ENCODE measurements at places on chromosomes 7 and 10. TPM values are rescaled to one million over a fixed set of nuclear protein-coding genes. Genes with fewer than 3 reads are reported as not detected.

The CYP3A7 gene
- total RNA-seq = 0.21 TPM

The STARD3NL gene
- total RNA-seq = 49.8 TPM

The VAX1 gene
- total RNA-seq = not detected

The MET gene
- 74.3 TPM for total RNA-seq

The SYCE1 gene
- 0.74 TPM for total RNA-seq
